NCI-H1694 (cell line): ENCODE measurements at places on chromosomes 6 and 20.

DNA sequence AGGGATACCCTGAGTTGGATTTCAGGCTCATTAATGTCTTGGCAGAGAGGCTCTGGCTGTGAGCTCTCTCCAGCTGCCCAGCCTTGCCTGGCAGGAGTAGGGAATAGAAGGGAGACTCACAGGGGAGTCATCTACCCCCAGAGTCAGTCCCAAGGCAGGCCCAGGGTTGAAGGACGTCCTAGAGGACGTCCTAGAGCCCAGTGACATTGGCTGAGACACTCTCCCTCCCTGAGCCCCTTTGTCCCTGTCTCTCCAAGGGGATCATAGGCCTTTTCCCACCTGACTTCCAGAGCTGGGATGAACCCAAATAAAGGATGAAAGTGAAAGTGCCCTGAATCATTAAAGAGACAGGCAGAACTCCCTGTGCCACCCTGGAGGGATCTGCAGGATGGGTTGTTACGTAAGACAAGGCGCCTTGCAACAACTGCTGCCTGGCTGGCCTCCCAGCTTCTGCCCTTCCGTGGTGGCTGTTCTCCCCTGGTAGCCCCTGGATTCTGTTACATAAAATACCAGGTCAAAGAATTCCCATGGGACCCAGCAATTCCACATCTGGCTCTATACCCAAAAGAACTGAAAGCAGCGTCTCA is 53.6 kb upstream of the SIRPA start:
- DNase-seq: no peak

DNA sequence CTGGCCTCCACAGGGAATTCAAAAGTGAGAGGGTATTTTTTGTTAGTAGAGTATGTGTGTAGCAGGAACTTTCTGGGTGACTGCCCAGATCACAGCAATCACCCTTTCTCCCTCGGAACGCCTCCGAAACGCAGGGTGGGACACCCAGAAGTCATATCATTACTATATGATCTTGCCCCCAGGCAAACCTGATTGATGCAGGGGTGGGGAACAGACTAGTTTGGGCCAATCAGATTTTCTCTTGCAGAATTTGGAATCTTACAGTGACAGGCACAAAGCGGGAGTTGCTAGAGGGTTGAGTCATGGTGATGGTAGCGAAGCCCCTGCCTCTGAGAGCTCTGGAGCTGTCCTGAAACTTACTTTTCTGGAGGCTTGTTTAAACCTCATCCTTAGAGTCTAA is 16.5 kb upstream of the RPN2 start:
- DNase-seq: no peak

DNA sequence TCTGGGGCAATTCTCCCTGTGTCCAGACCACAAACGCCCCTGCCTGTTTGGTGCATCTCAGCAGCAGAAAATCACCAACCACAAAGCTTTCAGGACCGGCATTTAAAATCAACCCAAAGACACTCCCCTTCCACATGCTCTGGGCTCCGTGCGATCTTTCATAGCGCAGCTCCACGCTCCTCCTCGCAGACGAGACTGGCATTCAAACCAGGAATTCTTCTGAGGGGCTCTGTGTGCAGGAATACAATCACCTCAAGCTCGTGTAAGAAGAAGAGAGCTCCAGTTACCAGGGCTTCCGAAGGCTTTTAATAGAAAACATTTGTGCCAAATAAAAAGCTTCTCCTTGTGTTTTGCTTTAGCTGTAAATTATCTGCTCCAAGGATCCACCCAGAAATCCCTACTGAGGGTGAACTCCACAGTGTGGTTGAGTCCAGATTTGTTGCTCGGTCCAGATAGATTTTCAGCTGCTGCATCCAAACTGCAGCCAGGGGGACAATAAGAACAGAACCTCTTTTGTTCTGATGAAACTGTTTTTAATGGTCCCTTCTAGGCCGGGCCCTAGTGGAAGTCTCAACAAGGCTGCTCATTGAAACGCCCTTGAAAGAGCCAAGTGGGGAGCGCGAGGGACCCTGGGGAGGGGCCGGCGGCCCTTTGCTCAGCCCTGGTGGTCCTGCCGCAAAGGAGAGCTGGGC is 16.4 kb upstream of the BMP7 start:
- DNase-seq: no peak

DNA sequence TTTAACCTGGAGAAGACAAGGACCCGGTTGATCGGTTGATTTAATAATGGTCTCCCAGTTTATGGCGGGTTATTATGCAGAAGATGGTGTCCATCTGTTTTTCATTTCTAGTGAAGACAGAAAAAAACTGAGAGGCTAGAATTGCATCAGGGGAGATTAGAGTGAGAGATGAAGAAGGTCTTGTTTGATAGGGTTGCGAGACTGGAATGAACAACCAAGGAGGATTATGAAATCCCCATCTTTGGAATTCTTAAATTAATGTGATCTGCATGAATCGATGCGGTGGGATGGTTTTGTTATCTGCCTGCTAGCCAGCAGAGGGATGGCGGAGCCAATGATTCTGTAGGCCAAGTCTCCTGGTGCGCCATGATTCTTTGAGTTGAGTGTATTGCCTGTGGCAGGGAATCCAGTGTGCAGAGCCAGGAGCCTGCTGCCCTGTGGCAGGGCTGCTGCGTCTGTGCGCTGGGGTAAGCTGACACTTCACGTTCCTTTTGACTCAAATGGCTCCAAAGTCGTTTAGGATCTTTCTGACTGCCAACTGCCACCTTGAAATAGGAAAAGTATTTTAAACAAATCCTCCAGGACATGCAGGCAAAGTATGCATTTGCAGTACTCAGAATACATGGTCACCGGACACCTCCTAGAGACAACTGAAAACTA is 200.1 kb downstream of the CLIC5 start:
- DNase-seq: no peak

DNA sequence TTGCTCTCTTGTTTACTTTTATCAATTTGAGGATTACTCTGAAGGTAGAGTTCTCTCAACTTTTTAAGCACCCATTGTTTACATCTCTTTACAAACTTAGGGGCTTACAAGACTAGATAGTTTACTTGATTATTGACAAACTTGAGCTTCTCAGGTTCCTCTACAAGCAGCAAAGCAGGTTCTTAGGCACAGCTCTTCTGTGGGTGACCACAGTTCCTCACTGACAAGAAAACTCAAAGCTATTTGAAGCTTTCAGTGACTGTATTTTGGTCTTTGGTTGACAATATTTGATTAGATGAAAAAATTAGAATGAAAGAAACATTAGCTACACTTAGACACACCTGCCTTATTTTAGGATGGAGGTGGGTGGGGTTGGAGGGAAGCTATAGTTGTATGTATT is 327.3 kb upstream of the RUNX2 start:
- no peak for DNase-seq

DNA sequence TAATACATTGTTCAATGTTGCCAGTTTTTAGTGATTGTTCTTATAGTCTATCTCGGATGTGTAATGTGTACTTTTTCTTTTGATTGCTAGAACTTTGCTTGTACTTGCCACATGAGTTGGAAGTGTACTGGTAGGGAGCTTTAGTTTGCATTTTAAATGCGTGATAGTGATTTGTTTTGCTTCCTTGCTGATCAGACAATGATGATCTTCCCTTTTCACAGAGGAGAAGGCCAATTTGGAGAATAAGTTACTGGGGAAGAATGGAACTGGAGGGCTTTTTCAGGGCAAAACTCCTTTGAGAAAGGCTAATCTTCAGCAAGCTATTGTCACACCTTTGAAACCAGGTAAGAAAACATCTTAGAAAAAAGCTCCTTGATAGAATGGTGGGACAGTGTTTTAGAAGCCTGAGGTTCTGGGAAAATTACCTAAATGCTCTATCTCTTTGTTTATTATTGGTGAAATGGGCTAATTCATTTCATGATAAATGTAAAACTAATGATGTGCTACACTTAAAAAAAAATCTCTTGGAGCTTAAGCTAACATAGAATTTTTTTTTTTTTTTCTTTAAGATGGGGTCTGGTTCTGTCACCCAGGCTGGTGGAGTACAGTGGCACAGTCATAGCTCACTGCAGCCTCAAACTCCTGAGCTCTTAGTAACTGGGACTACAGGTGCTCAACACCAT is 20.9 kb downstream of the TPX2 start:
- no peak for DNase-seq

GRCh38 chr6:29487660-29488059 is at the start of gene MAS1L:
Gene MAS1L (minus strand): TSS chr6:29487956. CDS start chr6:29487902, 54 bp downstream.
- no peak for DNase-seq

- no peak for DNase-seq
Measured at GRCh38 chr6:122102026-122102425, 297.4 kb upstream of the HSF2 start.

DNA sequence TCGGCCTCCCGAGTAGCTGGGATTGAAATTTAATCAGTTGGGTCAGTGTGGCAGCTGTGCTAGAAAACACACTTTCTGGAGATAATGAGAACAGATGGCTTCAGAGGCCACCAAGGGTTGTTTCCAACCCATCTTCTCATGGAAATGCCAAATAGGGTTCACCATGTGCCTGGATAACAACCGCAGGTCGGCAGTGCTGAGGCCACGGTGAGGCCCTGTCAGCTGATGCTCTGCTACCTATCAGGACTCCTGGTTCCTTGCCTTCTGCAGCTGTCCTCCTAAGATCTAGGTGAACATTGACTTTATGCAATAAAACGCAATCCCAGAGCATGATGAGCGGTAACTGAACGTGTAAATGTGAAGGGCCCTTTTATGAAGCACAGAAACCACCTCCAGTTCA is 139.3 kb upstream of the SNX9 start:
- DNase-seq: no peak

DNA sequence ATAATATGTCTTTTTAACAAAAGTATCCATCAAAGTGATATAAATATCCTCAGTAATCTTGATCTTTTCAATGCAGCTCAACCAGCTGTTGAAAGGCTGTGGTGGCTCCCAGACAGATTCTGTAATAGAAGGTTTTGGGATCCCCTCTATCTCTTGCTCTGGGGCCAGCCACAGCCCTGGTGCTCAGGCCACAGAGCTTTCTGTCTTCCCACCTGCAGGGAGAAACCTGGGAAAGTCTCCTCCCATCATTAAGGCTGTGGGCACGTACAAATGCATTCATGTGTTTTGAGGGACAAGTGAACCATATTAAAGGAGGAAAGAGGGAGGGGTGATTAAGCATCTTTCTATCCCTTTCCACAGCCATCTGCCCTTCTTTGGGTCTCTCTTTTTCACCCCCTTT is 183.1 kb downstream of the PRDM13 start:
- DNase-seq: no peak

DNA sequence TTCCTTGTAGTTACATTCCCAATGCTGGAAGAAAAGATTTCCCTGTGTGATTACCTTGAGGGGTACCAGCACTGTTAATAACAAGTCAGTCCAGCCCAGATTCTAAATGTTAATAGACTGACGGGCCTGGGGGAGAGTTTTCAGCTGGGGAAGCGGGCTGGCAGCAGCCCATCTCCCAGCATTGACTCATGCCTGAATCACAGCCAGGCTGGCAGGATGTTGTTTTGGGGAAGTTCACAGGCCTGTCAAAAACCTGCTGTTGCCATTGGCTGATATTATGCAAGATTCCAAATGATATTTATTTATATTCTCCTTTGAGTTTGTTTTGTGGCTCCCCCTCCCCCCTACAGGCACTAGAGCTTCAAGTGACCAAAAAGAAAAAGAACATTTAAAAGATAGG is 213.9 kb upstream of the CNR1 start:
- DNase-seq: peak; percentile 46
